ENCODE measurements at places on chromosomes 13 and 19. TPM values are rescaled to one million over a fixed set of nuclear protein-coding genes. Genes with fewer than 3 reads are reported as not detected.

Gene LGALS14
- total RNA-seq, result not detected

Gene C19orf67
- not detected for total RNA-seq

Gene FUT1
- total RNA-seq, result 1.1 TPM

Gene CERS1
- total RNA-seq, result not detected

Gene SUGP1
- 21.0 TPM for total RNA-seq

Gene SBSN
- total RNA-seq, result not detected

DNA sequence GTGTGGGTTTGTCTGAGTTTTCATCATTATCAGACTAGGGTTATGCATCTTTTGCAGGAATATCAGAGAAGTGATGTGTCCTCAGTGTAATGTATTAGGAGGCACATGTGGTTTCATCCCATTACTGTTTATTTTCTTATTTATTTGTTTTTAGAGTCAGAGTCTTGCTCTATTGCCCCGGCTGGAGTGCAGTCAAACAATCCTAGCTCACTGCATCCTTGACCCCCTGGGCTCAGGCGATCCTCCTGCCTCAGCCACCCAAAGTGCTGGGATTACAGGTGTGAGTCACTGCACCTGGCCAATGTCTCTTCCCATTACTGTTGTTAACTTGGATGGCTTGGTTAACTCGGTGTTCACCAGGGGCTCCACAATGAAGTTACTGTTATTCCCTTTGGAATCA, 67.4 kb downstream of the MAP4K1 start:
- no peak overlapping the region for H3K27ac ChIP-seq
- H3K27me3 ChIP-seq, result no peaks in the 10 kb centered on the region
- no peaks in the 10 kb centered on the region for H3K4me1 ChIP-seq
- H3K4me3 ChIP-seq, result no peak overlapping the region

DNA sequence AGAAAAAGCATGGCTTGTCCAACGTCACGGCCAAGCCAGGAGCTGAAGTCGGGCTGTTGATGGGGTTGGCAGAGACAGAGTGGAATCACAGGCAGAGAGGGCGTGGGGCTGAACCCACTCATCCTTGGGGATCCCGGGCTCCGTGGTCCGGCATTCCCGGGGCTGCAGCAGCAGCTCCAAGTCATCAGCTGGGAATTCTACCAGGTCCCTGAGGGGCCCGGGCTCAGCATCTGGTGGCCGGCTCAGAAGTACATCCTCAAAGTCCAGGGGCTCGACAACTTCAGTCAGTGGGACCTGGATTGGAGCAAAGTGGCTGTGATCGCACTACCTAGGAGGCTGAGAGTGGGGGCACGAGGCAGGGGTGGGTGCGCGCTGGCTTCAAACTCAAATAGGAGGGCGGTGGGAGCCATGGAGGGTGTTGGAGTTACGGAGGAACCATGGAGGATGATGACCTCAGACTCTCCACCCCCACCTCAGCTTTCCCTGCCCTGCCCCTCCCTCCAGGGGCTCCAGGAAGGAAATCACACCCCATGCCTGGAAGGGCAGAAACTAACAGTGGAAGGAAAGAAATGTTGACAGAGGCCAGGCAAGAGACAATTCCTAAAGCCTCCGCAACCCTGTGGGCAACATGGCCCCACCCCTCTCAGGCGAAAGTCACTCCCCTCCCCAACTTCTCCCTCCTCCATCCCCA, 9.5 kb downstream of the DOCK6 start:
- no peak overlapping the region for H3K27ac ChIP-seq
- no peak overlapping the region for H3K4me3 ChIP-seq
- DNase-seq, result no peak
- no peaks in the 10 kb centered on the region for H3K4me1 ChIP-seq

DNA sequence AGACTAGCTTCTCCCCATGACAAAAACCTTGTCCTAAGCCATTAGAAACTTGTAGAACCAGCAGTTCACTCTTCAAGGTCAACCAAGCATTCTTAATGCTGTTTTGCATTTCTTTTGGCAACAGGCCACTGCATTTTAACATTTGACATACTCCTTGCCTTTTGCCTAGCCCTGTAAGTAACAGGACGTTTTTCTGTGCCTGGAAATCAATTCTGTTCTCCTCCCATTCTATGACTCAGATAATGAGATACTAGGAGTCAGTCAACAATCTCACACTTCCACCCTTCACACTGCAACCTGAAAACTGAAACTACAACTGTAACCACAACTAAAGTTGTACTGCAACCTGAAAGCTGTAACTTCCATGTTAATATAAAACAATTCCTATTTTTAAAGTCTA, 268.7 kb downstream of the MZT1 start:
- H3K36me3 ChIP-seq, result no peaks in the 10 kb centered on the region
- H3K27me3 ChIP-seq, result no peaks in the 10 kb centered on the region
- H3K4me3 ChIP-seq, result no peak overlapping the region
- DNase-seq, result no peak

DNA sequence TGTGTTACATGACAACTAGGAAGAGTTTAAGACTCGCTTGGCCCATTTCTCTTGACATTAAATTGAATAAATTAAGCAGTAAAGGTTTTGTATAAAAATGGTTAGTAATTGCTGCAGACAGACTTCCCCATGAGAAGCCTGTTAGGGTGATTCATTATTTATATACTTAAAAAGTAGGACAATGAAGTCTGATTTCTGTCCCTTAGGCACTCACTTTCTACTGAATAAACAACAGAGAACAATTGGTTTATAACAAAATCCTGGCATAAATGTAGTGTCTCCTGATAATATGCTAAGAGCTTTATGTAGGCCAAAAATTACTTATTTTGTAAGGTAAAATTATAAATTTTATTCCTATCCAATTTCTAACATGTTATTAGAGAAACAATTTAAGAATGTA, 2138.5 kb upstream of the PCDH20 start:
- H3K27me3 ChIP-seq, result no peaks in the 10 kb centered on the region
- no peaks in the 10 kb centered on the region for H3K4me1 ChIP-seq
- DNase-seq, result no peak
- no peak overlapping the region for H3K4me3 ChIP-seq

DNA sequence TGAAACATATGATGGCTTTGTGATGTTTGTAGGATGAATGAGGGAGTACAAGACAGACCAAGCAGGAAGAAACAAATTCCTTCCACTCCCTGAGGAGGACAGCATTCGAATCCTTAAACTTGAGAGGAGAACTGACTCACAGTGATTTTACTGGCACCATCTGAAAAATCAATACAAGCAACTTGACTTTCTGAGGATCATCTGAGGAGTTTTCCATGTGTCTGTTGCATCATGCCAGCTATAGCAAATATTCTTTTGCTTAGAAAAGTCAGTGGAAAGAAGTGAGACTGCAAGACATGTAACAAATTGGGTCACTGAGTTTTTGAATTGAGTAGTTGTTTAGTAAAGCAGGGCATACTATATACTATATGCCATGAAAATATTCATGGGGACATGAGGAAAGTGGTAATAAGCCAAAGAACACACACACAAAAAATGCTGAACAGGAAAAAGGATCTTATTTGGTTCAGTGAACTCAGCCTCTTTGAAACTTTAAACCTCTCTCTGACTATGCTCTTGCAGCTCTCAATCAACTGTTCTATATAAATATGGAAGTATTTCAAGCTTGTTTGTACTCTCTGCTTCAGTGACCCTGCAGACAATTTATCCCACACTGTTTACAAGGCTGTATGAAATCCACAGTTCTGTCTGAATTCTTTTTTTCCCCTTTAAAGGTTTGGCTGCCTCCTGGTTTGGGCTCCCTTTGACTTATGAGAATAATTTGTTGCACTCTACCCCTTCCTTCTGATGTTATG, 35.5 kb downstream of the SERTM1 start:
- no peaks in the 10 kb centered on the region for H3K27me3 ChIP-seq
- no peaks in the 10 kb centered on the region for H3K4me1 ChIP-seq
- no peak overlapping the region for H3K4me3 ChIP-seq
- no peaks in the 10 kb centered on the region for H3K36me3 ChIP-seq
- no peak for DNase-seq

DNA sequence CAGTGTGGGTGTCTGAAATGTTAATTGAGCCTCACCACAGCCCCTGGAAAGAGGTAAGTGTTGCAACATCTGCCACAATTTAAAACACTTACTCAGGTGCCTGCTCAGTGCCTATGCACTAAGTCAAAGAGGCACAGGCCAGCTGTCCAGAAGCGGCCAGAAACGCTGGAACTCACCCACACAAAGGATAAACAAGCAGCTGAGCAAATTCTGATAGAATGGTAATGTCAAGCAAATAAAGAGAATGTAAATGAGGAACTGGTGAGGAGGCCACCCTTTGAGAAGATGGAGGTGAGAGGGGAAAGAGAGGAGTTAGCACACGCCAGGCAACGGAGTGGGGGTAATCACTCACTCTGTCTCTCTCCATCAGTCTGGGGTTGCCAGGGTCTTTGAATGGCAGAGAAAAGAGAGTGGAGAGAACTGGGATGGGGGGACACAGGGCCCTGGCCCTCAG, 67.7 kb upstream of the SERP2 start:
- peak overlapping the region; percentile 70 for H3K27ac ChIP-seq
- no peaks in the 10 kb centered on the region for H3K36me3 ChIP-seq
- peak overlapping the region; percentile 0 for H3K4me3 ChIP-seq
- H3K4me1 ChIP-seq, result no peaks in the 10 kb centered on the region
- H3K27me3 ChIP-seq, result no peaks in the 10 kb centered on the region

- no peak for DNase-seq
- no peak overlapping the region for H3K4me3 ChIP-seq
- H3K4me1 ChIP-seq, result no peaks in the 10 kb centered on the region
- no peaks in the 10 kb centered on the region for H3K36me3 ChIP-seq
- no peak overlapping the region for H3K27ac ChIP-seq
These were observed 175.6 kb upstream of the SLITRK6 start for GRCh38 chr13:85974608-85975366.

DNA sequence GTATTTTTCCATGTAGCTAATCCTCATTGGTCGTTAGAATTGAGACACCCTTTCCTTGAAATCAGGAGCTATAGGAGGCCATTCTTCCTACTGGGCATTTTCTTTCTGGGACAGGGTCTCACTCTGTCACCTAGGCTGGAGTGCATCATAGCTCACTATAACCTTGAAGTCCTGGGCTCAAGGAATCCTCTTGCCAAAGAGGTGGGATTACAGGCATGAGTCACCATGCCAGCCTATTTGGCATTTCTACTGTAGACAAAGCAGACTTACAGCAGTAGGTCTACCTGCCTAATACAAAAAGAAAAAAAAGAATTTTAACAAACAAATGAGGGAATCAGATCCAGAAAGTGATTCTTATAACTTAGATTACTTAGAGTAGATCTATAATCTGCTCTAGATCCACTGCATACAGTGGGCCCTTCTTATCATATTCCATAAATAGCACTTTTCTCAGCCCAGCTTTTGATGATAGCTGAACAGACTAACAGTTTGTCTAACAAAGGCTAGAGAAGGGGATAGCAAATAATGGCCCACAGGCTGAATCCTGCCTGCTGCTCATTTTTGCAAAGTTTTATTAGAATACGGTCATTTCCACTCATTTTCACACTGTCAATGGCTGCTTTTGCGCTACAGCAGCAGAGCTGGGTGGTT, 36.7 kb upstream of the USPL1 start:
- H3K27ac ChIP-seq, result no peak overlapping the region
- no peak for DNase-seq
- no peaks in the 10 kb centered on the region for H3K27me3 ChIP-seq
- no peak overlapping the region for H3K4me3 ChIP-seq
- H3K36me3 ChIP-seq, result no peaks in the 10 kb centered on the region

DNA sequence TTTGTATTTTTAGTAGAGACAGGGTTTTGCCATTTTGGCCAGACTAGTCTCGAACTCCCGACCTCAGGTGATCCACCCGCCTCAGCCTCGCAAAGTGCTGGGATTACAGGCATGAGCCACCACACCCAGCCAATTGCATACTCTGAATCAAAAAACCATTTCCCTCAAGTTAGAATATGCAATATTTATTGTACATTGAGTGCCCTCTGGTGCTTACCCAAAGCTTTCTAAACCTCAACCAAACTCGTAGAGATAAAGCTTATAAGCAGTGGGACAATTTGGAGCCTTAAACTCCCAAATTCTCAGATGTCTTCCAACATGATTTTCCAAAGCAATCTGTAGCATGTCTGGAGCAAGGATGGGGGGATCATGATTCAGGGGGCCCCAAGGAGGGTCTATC, 22.4 kb downstream of the RFXAP start:
- no peak overlapping the region for H3K27ac ChIP-seq
- H3K4me3 ChIP-seq, result no peak overlapping the region
- no peaks in the 10 kb centered on the region for H3K4me1 ChIP-seq
- H3K27me3 ChIP-seq, result no peaks in the 10 kb centered on the region
- no peaks in the 10 kb centered on the region for H3K36me3 ChIP-seq

GRCh38 chr19:48635966-48636858, 967 bp downstream of the DBP start:
- DNase-seq, result peak; percentile 52
- peaks cover 31% of the 10 kb centered on the region for H3K4me1 ChIP-seq
